ENCODE measurements at places on chromosomes 7 and 10.

- DNase-seq = no peak
These were observed 196.4 kb downstream of the ZNF716 start for GRCh38 chr7:57646219-57646900.

DNA sequence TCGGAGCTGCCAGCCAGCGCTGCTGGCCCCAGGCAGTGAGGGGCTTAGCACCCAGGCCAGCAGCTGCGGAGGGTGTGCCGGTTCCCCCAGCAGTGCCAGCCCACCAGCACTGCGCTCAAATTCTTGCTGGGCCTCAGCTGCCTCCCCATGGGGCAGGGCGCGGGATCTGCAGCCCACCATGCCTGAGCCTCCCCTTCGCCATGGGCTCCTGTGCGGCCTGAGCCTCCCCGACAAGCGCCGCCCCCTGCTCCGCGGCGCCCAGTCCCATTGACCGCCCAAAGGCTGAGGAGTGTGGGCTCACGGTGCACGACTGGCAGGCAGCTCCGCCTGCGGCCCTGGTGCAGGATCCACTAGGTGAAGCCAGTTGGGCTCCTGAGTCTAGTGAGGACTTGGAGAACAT, 525.0 kb downstream of the PTPRN2 start:
- no peak for DNase-seq

GRCh38 chr10:83908506-83908905, 230.8 kb upstream of the GHITM start:
- no peak for DNase-seq

GRCh38 chr7:55247428-55247827, 117.7 kb upstream of the LANCL2 start:
- DNase-seq = peak; percentile 48

DNA sequence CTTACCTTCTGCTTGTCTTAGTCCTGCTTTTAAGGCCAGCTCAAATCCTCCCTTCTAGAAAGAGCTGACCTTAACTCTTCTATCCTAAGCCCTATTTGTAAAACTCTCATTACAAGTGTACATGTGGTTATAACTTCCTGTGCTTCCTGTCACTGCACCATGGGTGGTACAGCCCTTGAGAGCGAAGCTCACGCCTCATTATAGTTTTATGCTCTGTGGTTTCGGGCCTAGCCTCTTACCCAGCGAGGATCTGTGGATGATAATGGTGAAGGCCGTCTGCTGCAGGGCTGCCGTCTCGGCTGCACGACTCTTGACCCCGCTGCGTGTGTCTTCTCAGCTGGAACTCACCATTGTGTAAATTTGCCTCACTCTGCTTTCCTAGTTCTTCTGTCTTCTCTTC, 74.6 kb downstream of the CUL1 start:
- peak; percentile 88 for DNase-seq

GRCh38 chr7:17368856-17369524, 70.5 kb downstream of the AHR start:
- peak; percentile 31 for DNase-seq

DNA sequence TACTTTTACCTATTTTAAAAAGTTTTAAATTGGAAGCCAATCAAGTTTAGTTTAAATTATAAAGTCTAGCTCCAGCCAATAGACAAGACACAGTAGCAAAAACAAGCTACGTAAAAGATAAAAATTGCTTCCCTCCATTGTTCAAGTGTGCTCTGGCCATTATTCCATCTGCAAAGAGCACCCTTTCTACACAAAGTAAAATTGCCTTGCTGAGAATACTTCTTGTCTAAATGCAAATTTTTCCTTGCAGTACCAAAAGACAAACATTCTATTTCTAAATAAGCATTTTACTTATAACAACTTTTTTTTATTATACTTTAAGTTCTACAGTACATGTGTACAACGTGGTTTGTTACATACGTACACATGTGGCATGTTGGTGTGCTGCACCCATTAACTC, 75.9 kb upstream of the ZNF746 start:
- DNase-seq = no peak

DNA sequence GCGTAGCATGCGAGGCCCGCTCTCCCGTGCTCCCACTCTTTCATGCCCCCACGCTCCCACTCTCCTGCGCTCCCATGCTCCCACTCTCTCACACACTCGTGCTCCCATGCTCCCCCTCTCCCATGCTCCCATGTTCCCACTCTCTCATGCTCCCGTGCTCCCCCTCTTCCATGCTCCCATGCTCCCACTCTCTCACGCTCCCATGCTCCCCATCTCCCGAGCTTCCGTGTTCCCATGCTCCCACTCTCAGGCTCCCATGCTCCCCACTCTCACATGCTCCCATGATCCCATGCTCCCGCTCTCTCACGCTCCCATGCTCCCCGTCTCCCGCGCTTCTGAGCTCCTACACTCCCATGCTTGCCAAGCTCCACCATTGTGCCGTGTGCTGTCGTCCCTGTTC, 84.4 kb upstream of the ANLN start:
- no peak for DNase-seq

DNA sequence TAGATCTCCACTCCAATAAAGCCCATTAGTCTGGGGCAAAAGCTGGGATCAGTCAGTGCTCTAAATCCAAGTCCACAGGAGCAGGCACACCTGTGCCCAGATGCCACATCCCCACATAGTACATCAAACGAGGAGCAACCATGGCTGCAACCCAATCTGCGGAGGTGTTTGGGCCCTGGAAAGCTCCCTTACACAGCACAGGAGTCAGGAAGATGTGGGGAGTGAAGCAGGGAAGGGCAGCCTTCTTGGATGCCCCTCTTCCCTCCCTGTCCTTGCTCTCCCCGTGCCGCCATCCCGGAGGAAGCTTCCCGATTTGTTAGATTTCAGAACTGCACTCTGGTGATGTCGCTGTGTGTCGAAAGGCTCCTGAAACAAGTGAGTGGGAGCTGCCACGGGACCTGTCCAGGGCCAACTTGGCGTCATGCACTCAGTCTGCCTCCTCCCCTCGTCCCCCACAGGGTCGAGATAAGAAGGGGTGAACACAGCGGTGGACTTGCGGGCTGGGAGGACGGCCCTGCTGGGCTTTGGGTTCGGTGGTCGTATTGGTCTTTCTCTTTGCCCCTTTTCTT, 230.6 kb upstream of the GRB10 start:
- DNase-seq = no peak

DNA sequence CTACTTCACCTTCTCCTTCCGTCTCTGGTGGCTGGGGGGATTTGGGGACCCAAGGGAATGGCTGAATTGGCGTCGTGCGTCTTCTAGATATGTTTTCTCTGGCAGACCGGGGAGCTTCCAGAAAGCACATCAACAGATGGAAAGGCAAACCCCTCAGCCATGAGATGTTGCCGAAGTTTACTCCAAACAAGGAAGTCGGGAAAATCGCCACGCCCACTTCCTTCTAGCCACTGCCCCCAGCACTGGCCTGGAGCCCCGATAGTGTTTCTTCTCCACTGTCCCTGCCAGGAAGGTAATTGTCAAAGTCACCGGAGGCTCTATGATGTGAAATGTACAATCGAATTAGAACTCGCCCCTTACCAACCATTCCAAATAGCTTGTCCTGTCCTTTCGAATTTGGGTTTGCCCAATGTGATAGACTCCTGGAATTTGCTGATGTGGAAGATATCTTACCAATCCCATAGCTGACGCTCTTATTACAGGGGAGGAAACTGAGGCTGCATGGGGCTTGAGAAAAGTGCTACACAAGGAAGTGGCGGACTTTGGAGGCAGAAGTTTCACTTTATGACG, 191.0 kb downstream of the LSM5 start:
- DNase-seq = no peak

- DNase-seq = no peak
These were observed 14.1 kb downstream of the PRLHR start for GRCh38 chr10:118581340-118581739.

DNA sequence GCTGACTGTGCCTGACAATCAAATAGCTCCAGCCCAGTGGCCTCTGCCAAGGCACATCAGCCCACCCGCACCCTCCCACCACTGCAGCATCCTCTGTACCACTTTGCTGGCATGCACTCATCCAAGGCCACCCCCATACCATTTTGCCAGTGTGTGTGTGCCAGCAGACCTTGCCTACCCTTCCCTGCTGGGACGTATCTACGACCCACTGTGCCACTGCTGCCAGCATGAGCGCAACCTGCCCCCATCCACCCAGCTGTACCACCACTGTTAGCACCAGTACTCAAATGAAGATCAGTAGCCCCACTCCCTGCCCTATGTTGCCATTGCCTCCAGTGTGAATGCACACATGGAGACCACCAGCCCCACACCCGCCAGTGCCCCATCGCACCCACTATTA, 149.4 kb upstream of the PTN start:
- DNase-seq = no peak

GRCh38 chr7:39950473-39951225, 593 bp downstream of the CDK13 start:
- peak; percentile 48 for DNase-seq

- DNase-seq = peak; percentile 47
These were observed 2.4 kb downstream of the CNTNAP2 start for GRCh38 chr7:146119002-146119401.

GRCh38 chr10:22795546-22795945, 81.2 kb upstream of the PIP4K2A start:
- peak; percentile 24 for DNase-seq

DNA sequence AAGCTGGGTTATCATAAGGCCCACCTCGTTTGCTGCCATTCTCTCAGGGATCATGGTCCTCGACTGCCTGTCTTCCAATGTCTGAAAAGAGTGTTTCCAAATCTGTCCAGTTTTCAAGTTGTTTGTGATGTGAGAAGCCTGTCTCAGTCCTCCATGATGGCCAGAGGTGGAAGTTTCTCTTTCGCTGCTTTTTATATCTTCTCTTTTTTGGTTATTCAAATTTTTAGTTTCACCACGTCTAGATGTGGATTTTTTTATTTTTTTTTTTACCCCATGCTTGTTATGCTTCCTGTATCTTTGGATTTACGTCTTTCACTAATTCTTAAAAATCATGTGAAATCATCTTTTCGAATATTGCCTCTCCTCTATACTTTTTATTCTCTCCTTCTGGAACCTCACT, 6.1 kb upstream of the RBM33 start:
- no peak for DNase-seq

GRCh38 chr10:31146491-31147209, 115.0 kb upstream of the ZNF438 start:
- peak; percentile 84 for DNase-seq

GRCh38 chr7:92627956-92628355, 37.8 kb upstream of the FAM133B start:
- no peak for DNase-seq

DNA sequence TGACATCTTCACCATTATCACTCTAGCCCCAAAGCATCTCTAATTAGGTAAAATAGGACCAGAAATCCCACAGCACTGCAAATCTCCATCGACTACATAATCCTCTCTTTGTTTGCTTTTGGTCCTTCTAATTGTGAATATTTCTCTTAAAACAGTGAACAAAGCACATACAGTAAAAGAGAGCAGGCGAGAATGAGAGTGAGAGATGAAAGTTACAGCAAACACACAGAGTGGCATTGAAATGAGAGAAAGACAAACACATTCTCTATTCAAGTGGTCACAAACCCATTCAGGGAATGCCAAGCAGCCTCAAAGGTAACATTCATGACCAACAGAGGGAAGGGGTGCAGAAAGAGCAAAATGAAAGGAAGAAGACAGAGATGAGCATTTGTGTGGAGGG, 109.8 kb upstream of the PTN start:
- DNase-seq = no peak

Data from choroid plexus epithelial cell (primary cell).